Smooth muscle cell of trachea (primary cell): ENCODE measurements at places on chromosomes 7 and 10. TPM values are rescaled to one million over a fixed set of nuclear protein-coding genes. Genes with fewer than 3 reads are reported as not detected.

Gene TYSND1
- 12.1 and 19.0 TPM in 2 replicates for total RNA-seq

Gene WNT8B
- total RNA-seq = not detected in 2 replicates

Gene AGR2
- not detected in 2 replicates for total RNA-seq

Gene PHYHIPL
- total RNA-seq = under 0.01 TPM in 1 of 2 replicates, not detected in the other

Gene ABCB1
- 10.5 and 11.9 TPM in 2 replicates for total RNA-seq

Gene LIPJ
- 0.17 TPM in 1 of 2 replicates, not detected in the other for total RNA-seq

Gene FAM170B
- total RNA-seq = not detected in 2 replicates

Gene SUN3
- total RNA-seq = not detected in 2 replicates

Gene CALCR
- not detected in 2 replicates for total RNA-seq

Gene GPR15LG
- total RNA-seq = not detected in 2 replicates

Gene FAM25A
- not detected in 2 replicates for total RNA-seq

Gene INSYN2A
- 0.73 and 2.6 TPM in 2 replicates for total RNA-seq

Gene TMEM270
- 0.17 TPM in 1 of 2 replicates, not detected in the other for total RNA-seq

Gene GIMAP1
- not detected in 2 replicates for total RNA-seq

Gene DGKI
- 1.7 and 4.0 TPM in 2 replicates for total RNA-seq

Gene ANKRD1
- 0.17 and 2.6 TPM in 2 replicates for total RNA-seq

Gene FAM13C
- total RNA-seq = 2.5 and 3.3 TPM in 2 replicates

Gene RHOBTB1
- total RNA-seq = 15.3 and 16.0 TPM in 2 replicates
